ENCODE measurements at places on chromosomes 1 and 21.

DNA sequence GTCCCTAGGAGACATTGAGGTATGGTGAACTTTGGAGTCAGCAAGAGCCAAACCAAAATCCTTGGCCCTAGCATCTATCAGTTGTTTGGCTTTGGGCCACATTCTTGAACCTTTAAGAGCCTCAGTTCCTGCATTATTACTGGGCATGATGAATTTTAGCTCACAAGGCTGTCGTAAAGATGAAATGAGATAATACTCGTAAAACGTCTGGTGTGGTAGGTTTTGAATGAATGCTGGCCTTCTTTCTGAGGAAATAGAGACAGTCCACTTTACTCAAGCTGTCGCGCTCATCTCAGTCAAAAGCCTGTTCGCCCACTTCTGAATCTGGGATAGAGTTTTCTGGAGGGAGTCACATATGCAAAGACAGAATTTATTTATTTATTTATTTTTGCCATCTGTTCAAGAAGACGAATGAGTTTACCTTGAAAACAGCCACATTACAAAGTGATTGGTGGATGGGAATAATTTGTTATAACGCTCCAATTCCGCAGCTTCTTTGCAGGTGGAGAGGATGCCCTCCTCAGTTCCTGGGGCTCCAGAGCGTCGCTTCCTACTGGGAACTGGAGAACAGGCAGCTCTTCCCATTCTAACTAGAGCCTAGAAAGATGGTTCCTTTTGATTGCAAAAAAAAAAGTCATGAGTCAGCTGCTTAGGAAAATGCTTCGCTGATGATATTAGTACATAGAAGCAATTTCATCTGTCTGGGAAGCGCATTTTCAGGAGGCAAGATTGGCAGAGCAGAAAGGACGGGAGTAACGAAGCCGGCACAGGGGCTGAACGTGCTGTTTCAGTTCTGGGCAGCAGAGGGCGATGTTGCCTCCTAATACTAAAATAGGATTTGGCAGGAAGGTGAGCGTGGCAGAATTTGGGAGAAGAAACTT is 49.9 kb upstream of the CYP2J2 start:
- ATAC-seq: no peak

DNA sequence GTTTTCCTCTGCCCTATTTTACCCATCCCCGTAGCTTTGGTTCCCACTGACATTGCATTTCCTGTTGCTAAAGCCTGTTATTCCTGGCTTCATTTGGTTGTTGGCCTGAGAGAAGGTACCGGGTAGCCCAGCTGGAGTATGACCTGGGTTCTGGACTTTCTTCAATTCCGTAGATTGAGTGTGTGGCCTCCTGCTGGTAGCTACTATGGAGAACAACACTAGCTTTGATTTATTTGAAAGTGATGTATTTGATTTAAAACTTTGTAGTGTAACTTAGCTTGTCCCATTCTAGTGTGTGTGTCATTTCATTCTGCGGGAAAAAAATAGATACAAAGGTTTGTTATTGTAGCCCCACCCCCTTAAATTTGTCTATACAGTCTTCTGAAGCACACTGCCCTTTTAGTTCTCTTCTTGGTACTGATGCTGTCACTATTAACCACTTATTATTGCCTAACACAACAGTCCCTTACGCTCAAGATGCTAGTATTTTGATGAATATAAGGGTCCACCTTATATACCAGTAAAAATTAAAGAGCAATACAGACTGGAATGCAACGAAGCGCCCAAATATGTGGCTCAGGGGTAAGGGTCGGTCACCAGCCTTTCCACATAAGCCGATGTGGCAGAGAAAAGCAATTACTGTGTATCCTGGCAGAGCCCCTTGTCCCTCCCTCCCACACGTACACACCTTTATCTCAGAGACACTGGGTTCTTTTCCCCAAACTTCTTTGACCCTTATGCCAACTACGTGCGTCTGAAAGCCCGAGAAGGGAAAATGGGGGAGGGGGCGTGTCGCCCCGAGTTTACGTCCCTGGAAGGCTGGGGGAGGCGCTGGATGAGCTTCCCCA is 643 bp upstream of the MOV10 start:
- ATAC-seq: no peak

DNA sequence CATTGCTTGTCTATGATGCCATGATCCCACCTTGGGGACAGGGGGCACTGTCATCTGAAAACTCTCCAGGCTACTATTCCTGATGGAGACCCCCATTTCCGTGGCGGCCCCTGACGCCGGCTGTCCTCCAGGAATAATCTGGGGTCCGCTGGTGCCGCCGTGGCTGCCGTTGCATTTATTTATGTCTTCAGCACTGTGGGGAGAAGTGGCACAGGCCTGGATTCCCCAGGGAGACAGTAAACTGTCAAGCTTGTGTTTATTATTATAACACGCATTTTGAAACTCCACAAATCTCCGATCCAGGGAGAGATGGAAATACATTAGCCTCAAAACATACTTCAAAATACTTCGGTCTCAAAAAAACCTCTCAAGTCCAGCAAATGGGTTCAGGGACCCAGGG is 126.9 kb upstream of the C1orf174 start:
- ATAC-seq: peak; percentile 62

GRCh38 chr1:53270873-53271272 is 32.6 kb upstream of the MAGOH start:
- ATAC-seq: no peak

DNA sequence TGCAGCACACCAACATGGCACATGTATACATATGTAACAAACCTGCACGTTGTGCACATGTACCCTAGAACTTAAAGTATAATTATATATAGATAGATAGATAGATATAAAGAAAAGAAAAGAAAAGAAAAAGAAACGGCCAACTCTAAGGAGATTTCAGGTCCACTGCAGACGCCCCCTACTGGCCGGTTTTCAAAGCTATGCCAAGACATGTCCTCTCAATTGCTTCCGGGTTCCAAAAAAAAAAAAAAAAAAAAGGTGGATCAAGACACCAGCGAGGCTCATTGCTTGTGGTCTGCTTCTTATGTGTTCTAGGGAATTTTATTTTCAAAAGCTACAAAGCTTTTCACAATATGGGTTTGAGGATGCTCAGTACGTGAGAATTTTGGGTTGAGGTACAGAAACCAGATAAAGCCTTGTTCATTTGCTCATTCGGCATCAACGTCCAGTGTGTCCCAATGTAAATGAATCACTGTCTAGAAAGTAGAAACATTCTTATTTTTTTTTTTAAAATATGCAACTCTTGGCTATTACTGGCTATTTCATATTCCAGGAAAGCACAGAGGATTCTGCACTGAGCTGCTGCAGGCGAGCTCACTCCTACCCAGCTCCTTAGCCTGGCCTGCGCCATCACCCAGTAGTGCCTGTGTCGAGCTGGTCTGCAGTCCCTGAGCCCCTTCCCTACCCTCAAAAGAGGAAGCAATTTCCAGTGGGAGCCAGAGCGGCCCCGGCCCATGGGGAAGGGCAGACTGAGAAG is 643.0 kb downstream of the KIF26B start:
- no peak for ATAC-seq

GRCh38 chr1:170664828-170665612 is 1.1 kb downstream of the PRRX1 start:
- no peak for ATAC-seq

GRCh38 chr1:109509176-109510134 is at the start of gene AMIGO1:
Gene AMIGO1, minus strand, starts transcription at chr1:109509727. Its CDS starts 815 bp downstream, at chr1:109508912.
- ATAC-seq: peak; percentile 72

- ATAC-seq: no peak
These were observed 32.0 kb downstream of the MACO1 start for GRCh38 chr1:25462732-25463131.

DNA sequence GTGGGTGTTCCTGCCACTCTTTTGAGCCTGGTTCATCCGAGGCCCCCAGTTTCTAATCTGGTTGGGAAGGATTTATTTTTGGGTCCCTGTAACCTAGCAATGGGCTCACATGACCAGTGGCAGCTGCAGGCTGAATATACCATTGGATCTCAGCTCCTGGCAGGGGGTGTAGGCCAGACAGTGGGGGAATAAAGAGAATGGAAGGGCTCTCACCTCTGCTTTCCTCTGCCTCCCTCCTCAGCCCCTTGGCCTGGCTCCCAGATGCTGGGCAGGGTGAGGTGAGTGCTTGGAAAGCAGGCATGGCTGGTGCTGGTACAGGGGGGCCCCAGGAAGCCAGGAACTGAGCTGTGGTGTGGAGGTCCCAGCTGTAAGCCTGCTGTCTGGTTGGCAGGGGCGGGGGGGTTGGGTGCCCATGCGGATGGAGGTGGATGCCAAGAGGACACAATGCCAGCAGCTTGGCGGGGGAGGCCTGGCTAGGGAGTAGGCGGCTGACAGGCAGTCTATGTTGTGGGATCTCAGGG is 3.6 kb upstream of the GPR61 start:
- no peak for ATAC-seq

DNA sequence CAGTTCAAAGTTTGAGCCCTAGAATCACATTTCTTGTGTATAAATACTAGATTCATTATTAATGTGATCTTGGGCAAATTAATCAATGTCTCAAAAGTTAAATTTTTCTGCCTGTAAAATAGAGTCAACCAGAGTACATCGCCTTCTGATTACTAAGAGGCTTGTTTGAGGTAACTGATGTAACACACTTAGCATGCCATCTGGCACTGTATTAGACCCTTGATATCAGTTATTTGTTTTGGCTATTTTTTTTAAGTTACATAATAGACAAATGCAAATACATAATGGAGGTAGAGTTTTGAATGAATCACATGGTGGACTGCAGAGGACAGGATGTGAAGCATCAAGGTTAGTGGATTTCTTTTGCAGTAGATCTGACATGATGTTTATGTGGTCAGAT is 298.4 kb downstream of the ADGRL2 start:
- no peak for ATAC-seq

DNA sequence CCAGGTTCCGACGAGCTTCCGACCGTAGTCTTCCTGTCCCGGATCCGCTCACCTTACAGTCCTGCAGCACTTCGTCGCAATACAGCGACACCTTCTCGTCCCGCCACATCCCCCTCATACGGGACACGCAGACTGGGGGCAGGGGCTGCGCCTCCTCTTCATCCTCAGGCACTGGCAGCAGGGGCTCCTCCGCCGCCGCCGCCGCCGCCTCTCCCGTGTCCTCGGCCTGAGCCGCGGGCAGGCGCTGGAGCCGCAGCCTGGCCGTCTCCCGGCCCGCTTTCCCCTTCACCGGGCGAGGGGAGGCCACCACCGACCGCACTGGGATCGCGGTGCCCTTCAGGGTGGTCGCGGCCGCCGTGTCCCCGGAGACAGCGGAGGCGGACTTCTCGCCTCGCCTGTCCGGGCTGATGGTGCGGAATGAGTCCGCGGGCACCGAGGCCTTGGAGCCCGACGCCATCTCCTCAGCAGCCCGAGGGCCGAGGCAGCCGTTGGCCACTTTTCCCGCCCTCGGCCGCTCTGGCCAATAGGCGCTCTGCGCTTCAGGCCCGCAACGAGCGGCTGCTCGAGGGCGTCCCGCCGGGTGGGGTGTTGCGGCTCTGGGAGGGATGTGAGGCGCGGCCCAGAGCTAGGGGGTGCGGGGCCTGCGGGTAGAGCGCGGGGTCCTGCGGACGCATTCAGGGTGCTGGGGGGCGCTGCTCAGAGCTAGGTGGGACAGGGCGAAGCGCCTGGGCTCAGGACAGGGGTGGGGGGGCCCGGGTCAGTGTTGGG is at the start of gene SHCBP1L:
Gene SHCBP1L, minus strand, starts transcription at position 490 of the 768 bp plus-strand sequence. Its CDS starts 33 bp downstream, at position 457.
- ATAC-seq: peak; percentile 55

DNA sequence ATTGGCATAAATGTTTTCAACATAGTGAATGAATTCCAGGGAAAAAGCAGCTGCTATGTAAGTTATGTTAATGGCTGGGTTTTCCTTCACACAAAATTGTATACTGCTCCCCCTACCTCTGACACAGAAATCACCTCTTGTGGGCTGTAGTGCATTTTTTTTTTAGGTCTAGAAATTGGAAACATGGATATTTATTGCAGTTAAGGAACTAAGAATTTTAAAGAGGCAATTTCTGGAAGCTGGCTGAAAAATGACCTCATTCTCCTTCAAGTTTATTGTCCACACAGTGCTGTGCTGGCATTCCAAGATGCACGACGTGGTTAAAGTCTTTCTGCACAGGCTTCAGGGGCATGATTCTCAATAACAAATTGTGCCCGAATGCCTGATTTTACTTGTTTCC is 1424.2 kb downstream of the MRPL39 start:
- no peak for ATAC-seq

- no peak for ATAC-seq
These were observed 1.1 kb downstream of the USP48 start for GRCh38 chr1:21781815-21782348.

GRCh38 chr1:3482378-3482849 is 27.9 kb downstream of the ARHGEF16 start:
- no peak for ATAC-seq

- ATAC-seq: no peak
These were observed 11.5 kb upstream of the NEXN start for GRCh38 chr1:77876884-77877283.
